Common myeloid progenitor, CD34-positive (primary cell): ENCODE measurements at places on chromosomes 5 and 9.

- no peak for DNase-seq
Observed at GRCh38 chr5:113150221-113150620, 173.6 kb downstream of the DCP2 start.

DNA sequence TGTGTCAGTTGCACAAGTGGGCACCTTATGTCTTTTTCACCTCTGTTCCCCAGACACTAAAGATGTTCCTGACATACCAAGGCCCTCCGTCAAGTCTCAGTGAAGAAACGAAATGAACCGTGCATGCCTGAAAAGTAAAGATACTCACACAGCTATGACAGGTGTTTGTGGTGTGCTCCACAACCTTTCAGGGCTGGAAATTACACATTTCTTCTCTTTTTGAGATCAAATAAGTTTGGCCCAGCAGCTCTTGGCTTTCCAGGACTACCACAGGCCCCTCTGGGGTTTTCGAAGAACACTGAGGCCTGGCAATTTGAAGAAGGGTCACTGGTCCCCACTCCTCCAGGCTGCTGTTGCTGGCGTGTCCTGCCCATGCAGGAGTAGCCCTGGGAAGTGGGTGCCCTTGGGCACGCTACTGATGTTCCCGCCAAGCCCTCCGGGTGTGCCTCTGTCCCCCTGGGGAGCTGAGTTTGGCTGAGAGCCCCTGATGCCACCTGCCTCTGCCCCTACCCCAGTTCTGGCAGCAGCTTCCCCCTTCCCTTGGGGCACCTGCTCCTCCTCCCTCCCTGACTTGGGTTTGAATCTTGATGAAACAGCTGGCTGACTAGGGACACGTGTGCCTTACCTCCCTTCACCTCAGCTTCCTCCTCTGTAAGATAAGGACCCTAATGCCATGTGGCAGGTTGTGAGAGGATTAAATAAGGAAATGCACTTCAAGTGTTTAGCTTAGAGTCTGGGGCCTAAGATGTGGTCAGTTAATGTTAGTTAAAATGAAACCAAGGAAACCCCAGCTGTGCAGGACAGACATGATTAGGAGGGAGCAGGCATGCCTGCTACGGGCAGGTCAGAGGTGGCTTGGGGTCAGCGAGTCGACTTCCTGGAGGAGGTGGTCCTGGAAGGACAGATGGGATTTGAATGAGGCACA lies 49.1 kb upstream of the GADD45G start:
- DNase-seq: peak; percentile 64

- peak; percentile 14 for DNase-seq
Observed at GRCh38 chr5:59218424-59219045, 635.7 kb downstream of the RAB3C start.

DNA sequence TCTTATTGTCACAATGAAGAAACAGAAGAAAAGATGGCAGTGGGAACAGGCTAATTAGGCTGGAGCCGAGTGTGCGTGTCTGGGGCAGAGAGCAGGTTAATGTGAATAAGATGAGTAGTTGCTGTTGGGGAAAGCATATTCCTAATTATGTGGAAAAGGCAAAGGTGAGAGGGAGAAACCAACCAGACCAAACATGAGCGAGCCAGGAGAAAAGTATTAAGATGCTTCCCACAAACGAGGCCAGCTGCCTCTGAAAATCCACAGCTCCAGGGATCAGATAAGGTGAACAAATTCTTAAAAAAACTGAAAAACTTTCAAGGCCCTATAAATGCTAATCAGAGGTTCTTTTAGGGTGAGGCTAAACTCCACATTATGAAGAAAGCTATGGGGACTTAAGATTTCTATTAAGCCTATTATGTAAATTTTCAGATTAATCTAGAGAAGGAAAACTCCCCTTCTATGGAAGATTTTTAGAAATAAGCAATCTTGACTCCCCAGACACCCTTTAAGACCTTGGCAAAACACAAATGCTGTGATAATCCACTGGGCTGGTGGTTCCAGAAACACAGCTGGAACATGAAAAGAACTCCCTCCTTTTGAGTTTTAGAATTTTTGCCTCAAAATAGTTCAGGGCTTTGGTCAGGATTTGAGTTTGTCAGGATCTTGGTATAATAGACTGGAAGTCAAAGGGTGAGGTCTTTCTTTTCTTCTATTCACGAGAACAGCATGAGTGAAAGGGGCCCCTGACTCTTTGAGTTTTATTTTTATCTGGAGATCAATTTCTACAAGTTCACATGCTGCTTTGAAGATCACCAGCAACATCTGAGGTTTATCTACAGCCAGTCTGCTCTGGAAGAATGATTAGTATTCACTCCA lies 238.1 kb downstream of the SPOCK1 start:
- DNase-seq: no peak

DNA sequence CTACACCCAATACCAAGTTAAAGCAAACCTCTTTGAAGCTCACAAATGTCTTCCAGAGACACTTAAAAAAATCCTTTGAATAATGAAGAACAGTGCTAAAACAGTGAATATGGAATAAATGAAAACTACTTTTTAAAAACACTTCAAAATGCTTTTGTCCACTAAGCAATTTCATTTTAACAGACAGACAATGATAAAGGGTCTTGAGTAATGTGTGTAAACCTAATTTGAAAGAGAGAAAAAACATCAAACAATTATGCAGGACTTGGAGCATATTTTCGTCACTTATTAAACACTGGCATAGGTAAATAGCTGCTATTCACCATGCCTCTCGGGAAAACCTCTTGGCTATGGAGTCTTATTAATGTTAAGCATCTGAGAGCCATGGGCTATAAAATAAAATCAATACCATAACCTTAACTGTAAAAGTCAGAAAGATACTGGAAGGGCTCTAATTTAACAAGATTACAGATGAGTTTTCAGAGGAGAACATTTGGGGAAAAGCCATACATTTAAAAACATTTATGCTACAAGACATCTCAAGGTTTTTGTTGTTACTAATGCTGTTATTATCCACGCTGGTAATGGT lies 177.8 kb downstream of the NFIB start:
- DNase-seq: no peak

DNA sequence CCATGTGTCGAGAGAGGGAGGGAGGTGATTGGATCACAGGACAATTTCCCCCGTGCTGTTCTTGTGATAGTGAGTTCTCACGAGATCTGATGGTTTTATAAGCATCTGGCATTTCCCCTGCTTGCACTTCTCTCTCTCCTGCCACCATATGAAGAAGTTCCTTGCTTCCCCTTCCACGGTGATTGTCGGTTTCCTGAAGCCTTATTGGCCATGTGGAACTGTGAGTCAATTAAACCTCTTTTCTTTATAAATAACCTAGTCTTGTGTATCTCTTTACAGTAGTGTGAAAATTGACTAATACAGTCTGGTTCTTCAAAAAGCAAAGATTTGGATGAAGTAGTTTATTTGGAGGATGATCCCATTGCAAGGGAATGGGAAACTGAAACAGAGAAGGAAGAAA lies 11.3 kb upstream of the MIER3 start:
- DNase-seq: no peak

- DNase-seq: no peak
Observed at GRCh38 chr9:15696979-15697378, 144.1 kb downstream of the CCDC171 start.

GRCh38 chr5:21680196-21680595 lies 1172.9 kb downstream of the CDH12 start:
- DNase-seq: no peak

DNA sequence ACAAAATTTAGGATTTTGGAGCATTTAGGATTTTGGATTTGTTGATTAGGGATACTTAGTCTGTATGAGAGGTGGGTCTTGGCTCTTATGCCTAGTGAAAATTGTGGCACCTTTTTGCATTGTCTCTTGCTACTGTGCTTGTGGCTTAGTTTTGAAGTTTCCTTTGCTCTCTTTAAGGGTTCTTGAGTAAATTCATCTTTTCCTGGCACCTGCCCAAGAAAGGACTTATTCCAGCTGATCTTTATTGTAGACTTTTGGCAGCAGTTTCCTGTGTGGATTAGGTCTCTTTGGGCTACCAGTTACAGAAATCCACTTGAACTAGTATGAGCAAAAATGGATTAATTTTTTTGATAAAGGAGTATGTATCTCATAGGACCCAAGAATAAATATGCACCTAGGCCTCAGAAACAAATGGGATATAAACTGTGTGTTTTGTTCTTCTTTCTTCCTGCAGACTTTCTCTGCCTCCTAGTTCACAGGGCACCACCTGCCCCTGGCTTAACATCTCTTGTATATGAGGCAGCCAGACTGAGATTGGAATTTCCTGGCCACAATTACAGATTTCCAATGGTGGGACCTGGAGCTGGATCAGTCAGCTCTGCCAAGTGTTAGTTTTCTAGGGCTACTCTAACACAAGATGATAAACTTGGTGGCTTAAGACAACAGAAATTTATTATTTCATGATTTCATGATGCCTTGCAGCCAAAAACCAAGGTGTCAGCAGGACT lies 44.6 kb downstream of the FOCAD start:
- DNase-seq: peak; percentile 24

DNA sequence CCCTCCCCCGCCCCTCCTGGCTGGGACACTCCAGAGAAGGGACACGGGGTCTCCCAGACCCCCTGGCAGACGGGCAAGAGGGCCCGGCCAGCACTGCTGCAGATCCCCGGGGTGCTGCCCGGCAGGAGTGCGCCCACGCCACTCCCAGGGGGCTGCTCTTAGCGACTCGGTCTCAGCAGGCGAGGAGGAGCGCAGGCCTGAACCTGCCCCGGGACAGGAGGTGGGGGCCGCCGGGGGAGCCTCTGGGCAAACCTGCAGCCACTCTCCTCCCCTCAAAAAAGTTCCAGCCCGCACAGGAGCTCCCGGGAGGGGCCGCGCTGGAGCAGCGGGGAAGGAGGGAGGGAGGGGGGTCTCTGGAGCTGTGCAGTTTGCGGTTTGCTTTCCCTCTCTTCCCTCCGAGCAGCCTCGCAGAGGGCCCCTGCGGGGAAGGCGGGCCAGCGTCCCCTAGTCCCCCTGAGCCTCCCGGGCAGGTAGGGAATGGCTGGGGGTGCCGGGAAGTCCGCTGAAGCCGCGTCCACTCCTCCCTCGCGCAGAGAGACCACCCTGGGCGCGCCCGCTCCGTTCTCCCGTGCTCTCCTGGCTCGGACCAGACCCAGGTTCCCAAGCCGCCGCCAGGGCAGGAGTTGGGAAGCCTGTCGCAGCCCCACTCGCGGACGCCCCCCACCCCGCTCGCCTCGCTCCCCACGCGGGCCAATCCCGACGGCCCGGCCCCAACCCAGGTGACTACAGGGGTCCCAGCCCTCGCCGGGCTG lies 44.2 kb downstream of the NACC2 start:
- DNase-seq: no peak

- DNase-seq: no peak
Observed at GRCh38 chr9:90815944-90816357, 14.3 kb downstream of the SYK start.

- DNase-seq: no peak
Observed at GRCh38 chr5:137791799-137792198, 37.6 kb upstream of the HNRNPA0 start.

GRCh38 chr9:126783949-126784348 lies 20.9 kb upstream of the ZBTB43 start:
- DNase-seq: no peak

GRCh38 chr5:132134384-132134783 lies 60.8 kb downstream of the CSF2 start:
- peak; percentile 51 for DNase-seq

DNA sequence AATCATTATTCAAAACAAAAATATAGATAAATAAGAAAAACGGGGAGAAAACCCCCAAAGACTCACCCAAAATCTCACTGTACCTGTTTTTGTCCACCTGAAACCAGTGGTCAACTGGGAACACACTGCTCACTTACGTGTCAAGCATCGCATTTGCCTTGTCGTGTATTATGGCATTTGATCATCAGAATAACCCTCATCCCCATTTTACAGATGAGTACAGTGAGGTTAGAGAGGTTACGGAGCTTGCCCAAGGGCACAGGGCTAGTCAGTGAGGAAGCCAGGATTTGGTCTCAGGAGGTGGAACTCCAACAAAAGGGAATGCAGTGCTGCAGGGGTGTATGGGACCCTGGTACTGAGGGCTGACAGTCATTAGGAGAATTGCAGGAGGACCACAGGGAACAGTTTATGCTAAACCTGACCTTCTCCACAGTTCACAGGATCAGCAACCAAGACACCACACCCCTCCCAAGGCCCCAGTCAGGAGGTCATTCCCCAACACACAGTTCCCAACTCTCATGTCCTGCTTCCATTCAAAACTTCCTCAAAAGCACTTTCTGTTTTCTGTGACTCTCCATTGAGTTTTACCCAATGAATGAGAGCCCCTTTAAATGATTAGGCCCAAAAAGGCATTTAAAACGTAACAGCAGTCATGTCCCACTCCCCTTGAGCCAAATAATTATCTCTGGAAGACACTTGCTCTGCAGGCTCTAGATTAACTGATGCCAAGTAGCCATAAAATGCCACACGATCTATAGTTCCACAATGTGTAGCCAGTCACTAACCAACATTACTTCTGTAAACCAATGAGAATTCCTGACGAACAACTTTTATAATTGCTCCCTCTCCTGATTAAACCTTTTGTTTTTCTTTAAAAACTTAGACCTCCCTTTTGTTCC lies 50.8 kb downstream of the CTSL start:
- DNase-seq: peak; percentile 60

GRCh38 chr9:137048655-137049543 lies 2.9 kb upstream of the NPDC1 start:
- DNase-seq: no peak

DNA sequence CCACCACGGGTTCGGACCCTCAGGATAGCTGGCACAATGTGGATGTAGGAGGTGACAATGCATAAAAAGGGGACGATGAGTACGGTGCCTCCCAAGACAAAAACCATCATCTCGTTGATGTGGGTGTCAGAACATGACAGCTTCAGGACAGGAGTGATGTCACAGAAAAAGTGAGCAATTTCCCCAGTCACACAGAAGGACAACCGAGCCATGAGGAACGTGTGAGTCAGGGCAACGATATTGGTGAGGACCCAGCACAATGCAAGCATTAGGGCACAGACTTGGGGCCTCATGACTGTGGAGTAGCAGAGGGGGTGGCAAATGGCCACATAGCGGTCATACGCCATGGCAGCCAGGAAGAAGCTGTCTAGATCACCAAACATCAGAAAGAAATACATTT lies 491 bp downstream of the OR1N1 start:
- DNase-seq: no peak
